ENCODE measurements at places on chromosomes 2 and 18.
A peak's percentile ranks its signal among the peaks of the same experiment; 100 is the strongest.

DNA sequence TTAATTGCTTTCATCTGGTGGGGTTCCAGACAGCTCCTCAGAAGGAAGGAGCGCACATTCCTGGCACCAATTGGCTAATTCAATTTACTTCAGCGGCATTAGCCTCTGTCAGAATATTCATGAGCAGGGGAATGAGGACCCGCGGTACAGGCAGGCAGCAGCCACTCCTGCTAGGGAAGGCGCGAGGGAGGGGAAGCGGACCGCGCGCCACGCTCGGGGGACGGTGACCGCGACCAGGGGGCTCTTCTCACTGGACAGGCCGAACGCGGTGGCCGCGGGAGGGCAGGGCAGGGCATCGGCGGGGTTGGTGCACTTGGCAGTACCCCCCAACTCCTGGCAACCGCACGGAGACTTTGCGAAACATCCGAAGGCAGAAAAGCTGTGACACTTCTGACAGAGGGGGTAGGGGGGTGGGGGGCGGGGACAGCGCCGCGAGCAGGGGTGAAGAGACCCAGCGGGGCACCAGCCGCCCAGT is at the start of gene CDH20:
CDH20 (plus strand) TSS at position 160 of the 475 bp plus-strand sequence.
- no peak for DNase-seq

GRCh38 chr2:103960951-103961350 is 893.0 kb upstream of the POU3F3 start:
- DNase-seq, result no peak

GRCh38 chr18:8890957-8891464 is 185.7 kb downstream of the MTCL1 start:
- DNase-seq, result peak; percentile 93

DNA sequence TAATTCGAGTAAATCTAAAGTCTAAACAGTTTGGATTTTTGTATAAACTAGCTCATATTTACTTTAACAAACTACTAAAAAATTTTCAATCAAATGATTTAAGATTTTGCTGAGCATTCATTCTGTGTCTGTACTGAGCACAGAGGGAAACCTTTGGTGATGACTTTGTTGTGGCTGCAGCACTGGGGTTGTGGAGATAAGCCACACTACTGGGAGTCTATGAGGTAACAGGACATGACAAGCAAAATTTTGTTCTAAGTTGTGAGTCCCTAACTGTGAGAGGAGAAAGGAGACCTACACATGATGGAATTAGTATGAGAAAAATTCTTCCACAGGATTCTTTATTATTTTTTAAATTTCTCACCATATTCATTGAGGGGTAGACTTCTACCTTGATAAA is 933.7 kb upstream of the LRATD1 start:
- DNase-seq, result no peak
